ENCODE measurements at places on chromosomes 1 and 21.

GRCh38 chr1:17673329-17674072 is 81.6 kb upstream of the ACTL8 start:
- no peak for ATAC-seq

DNA sequence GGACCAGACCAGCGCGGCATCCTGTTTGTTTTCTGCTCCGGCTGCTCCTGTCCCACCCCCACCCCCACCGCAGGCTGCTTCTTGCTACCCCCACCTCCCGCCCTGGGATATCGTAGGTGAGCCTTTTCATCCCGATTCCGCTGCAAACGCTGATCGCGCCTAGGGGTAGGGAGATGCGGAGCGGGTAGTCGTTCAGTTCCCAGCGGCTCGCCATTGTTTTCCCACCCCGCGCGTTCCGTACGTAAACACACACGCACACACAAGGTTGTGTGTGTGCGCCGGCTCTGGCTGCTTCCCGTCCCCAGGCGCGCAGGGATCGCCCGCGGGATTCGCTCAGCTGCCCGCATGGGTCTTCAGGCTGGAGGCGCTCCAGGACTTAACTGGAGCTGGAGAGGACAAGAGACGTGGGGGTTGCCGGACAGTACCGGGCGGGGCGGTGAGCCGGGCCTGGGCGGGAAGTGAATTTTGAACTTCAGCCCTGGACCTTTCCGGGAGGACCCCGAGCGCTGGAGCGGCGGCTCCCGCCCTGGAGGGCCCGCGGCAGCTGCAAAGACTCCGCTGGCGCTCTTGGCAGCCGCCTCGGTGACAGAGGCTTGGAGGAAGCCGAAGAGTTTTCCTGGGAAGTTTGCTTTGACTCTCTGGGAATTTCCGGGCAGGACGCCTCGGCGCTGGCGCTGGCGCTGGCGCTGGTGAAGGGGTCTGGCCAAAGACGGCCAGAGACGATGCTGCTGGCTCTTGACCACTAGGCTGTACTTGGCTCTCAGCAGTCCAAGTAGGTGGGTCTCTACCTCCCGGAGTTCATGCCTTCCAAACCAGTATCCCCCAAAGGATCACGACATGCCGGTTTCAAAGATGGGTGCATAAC is 1.6 kb downstream of the SOX13 start:
- peak; percentile 46 for ATAC-seq

DNA sequence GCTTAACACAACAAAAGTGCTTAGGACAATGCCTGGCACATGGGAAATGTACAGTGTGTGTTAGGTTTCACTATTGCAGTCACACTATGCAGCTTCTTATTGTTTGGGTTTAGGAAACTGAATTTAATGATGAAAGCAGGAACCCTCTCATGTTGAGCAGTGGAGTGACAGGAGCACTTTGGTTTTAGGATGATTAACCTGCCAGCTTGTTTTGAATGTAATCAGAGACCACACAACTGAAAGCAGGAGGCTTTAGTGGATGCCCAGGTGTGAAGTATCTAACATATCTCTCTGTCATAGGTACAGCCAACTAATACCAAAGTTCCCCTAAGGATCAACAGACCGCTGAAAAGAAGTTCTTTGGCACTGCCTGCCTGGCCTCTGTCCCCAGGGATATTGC is 406.9 kb upstream of the USP24 start:
- no peak for ATAC-seq

DNA sequence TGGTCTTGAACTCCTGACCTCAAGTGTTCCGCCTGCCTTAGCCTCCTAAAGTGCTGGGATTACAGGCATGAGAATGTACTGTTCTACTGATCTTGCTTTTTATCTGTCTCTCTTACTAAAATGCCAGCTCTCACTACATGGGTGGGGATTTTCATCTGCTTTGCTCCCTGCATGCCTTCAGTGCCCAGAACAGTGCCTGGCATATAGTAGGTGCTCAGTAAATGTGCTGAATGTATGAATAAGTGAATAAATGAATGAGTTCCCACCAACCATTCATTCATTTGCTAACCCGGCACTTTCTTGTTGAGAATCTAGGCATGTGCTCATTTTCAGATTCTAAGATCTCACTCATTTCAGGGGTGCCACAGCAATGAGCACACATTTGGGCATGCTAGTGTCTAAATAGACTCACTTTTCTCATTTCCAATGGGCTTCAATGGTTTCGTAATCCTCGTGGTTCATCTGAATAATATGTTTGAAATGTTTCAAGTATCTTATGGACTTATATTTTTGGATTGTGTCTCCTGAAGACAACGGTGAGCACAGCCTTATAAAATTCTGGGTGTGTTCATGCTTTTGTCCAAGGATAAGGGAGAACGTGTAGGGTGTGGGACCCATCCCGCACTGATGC is 7.6 kb downstream of the DHRS3 start:
- no peak for ATAC-seq

GRCh38 chr1:198498881-198499280 is 41.6 kb downstream of the ATP6V1G3 start:
- no peak for ATAC-seq

DNA sequence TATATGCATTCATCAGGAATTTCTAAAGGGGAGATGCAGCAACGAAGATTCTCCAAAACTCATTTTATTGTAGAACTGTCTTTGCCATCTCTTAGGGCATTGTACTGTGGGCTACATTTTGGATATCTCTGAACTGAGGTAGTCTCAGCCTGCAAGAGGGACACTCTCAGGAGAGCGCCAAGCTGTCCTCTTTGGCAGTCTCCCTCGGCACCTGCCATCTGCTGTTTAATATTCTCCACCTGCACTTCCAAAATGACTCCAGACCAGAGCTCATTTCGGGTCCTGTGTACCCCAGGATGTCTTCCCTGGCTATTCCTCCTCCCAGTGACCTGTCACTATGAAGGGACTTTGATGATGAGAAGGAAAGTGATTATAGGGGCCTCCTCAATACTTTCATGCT is 356.3 kb upstream of the C1orf174 start:
- ATAC-seq: no peak

- no peak for ATAC-seq
Measured at GRCh38 chr1:213985209-213986019, 2.4 kb upstream of the PROX1 start.

- no peak for ATAC-seq
Measured at GRCh38 chr1:241688940-241689368, 36.9 kb downstream of the WDR64 start.

Measured in SK-N-SH treated with all-trans-retinoic acid at 6 μM for 48 hours (cell line).